Esophagus squamous epithelium (tissue), 5 donors: ENCODE measurements at places on chromosomes 13 and 19. TPM values are rescaled to one million over a fixed set of nuclear protein-coding genes. Genes with fewer than 3 reads are reported as not detected.

IL12RB1 gene
- total RNA-seq: 1.9 TPM

S1PR4 gene
- 2.0 TPM for total RNA-seq

AP1M2 gene
- 59.9 TPM for total RNA-seq

RFXAP gene
- total RNA-seq: 0.97 TPM

LILRB5 gene
- 1.4 TPM for total RNA-seq

RNF113B gene
- total RNA-seq: not detected

GFY gene
- total RNA-seq: not detected

SPACA6 gene
- 7.9 TPM for total RNA-seq

B3GNT8 gene
- 11.6 TPM for total RNA-seq

PSG11 gene
- total RNA-seq: not detected

FARP1 gene
- total RNA-seq: 1.5 TPM

ERICH4 gene
- total RNA-seq: not detected

TNFRSF19 gene
- total RNA-seq: 8.3 TPM

TGFBR3L gene
- total RNA-seq: not detected

KCTD4 gene
- not detected for total RNA-seq

PDS5B gene
- total RNA-seq: 16.3 TPM

ZNF582 gene
- 0.44 TPM for total RNA-seq

APC2 gene
- not detected for total RNA-seq

ZNF560 gene
- not detected for total RNA-seq

EFNA2 gene
- not detected for total RNA-seq
